ENCODE measurements at places on chromosomes 11 and 22.
A peak's percentile ranks its signal among the peaks of the same experiment; 100 is the strongest.

- DNase-seq = peak; percentile 39
Observed at GRCh38 chr11:15229069-15229468, 114.3 kb downstream of the INSC start.

GRCh38 chr11:7549681-7550080 lies 35.9 kb downstream of the PPFIBP2 start:
- DNase-seq = no peak

DNA sequence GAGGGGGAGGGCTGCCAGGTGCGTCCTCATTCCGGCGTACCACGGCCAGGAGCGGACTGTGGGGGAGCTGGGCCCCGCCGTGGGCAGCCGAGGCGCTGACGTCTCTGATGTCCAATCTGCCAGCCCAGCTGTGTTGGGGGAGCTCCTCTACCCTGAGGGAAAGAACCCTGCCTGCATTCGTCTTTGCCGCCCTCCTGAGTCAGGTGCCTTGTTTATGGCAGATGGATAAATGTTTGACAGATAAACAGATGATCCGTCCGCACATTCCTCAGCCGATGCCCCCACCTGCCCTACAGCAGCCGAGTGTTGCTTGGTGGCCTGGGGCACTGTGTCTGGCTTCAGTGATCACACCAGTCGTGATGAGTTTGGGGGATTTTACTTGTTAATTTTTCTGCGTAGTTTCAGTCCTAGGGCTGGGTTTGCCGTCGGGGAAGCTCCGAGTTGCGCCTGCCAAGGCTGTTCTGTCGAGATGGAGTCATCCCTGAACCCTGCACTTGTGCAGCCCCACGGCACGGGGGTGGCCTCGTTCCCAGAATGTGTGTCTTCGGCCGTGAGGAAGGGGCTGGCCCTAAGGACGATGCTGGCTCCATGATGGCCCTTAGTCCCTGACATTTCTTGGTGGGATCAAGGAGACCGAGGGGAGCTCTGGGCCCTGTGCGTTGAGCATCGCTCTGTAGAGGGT lies 1083.9 kb downstream of the BRD1 start:
- no peak for DNase-seq

DNA sequence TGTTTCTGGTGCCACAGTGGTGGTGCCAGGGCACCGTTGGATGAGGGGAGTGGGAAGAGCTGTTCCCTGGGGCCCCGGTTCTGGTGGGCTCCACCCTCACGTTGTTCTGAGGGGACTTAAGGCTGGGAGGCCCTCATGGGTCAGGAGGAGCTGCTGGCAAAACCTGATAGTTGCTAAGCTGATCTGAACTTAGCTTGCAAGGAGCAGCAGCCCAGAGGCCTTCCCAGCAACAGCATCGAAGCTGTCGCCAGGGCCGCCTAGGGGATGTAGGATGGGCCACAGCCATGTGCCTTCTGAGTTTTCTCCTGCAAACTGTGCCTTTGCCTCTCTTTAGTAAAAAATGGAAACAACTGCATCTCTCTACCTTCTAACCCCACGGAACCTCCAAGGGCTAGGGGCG lies 240.2 kb downstream of the TBC1D22A start:
- no peak for DNase-seq

- no peak for DNase-seq
Observed at GRCh38 chr11:79369055-79369454, 71.8 kb downstream of the TENM4 start.

DNA sequence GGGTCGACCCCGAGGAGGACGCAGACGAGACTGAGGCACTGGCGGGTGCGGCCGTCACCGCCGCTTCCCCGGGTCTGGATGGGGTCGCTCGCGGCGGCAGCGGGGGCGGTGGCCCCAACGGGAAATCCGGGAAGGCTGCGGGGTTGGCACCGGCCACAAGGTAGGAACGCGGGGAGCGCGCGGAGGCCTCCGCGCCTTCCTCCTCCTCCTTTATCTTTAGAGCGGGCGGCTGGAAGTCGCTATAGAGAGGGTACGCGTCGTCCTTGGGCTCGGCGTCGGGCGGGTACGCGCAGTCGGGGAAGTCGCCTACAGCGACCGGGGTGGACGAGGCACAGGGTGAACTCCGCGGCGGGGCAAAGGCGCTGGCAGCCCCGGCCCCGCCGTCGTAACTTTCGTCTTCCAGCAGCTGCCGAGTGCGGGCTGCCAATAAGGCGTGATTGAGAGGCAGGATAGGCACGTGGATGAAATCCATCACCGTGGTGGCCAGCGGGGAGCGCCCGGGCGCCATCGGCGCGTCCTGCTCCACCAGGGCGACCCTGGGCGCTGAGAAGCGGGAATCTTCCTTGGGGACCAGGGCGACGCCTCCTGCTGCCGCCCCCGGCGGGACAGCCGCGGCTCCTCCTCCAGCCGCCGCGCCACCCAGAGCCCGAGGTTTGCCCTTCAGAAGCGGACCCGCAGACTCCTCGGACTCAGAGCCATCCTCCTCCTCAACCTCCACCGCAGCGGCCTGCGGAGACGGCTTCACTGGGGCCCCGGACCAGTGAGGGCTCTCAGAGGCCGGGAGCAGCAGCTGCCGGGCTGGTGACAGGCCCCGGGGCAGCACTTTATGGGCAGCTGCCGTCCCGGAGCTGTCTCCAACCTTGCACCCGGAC lies 1.7 kb downstream of the PGR start:
- no peak for DNase-seq

- no peak for DNase-seq
Observed at GRCh38 chr11:68312780-68313573, 586 bp downstream of the LRP5 start.

GRCh38 chr11:30424321-30424720 lies 101.4 kb downstream of the ARL14EP start:
- no peak for DNase-seq

- no peak for DNase-seq
Observed at GRCh38 chr11:62687508-62688396, 1.6 kb downstream of the LRRN4CL start.
